Hepatocyte (in vitro differentiated cells): ENCODE measurements at places on chromosomes 11 and 22. TPM values are rescaled to one million over a fixed set of nuclear protein-coding genes. Genes with fewer than 3 reads are reported as not detected.
A peak's percentile ranks its signal among the peaks of the same experiment; 100 is the strongest.

DNA sequence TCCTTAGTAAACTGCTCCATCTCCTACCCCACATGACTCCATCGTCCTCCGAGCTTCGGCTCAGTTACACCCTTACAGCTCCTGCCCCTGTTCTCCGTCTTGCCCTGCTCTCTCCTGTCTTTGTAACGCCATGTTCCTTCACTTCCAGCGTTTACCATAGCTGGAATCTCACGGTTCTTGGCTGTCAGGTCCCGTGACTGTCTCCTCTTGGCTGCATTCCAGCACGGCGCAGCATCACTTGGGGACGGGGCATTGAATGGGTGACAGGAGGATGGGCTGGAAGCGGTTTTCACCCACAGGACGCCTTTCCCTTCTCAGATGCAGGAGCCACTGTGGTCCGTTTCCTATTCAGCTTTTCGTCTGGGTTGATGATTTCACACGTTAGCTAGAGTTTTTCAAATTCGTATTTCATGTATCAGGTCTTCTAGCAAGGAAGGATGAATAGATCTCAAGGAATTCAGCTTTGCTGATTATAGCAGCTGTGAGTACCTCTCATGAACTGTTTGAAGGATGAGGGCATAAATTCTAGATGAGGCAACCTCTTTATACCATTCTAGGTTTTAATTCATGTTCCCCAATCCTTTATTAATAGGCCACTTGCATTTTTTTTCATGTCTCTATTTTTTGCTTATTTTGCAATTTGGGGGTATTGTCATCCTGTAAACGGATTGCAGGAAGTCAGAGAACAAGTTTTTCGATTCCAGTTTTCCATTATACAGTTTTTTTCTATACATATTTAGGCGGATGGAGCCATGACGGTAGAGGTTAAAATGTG, 29.1 kb downstream of the ZBED4 start:
- H3K27me3 ChIP-seq: no peaks in the 10 kb centered on the region
- H3K36me3 ChIP-seq: no peaks in the 10 kb centered on the region
- no peaks in the 10 kb centered on the region for H3K4me1 ChIP-seq

DNA sequence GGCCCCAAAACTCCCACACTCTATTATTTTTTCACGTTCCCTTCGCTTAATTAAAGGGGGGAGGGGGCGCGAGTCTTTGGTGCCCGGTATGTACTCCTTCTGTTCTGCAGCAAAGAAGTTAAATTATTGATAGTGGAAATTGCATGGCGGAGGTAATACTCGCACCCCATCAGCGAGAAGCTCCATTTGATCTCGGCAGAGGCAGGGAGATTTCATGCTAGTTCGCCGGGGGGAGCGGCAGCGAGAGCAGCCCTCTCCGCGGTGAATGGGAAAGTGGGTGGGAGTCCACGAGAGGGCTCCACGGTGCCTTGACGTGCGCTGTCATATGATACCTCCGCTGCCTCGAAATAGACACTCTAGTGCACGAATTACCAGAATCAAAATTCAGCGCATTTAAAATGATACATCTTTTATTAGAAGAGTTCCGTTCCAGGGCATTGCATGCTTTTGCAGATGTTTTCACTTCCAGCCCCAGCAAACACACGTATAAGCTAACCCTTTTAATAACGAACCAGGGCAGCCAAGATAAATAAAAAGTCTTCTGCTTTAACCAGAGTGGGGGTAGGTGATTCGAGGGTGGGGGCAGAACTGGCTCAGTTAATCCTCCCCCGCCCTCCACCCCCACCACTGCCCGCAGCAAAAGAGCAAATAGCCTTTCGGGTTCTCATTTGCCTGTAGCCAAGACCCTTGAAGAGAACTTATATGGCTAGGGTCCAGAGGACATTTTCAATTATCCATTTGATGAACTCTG, 1.3 kb upstream of the BDNF start:
- peak overlapping the region; percentile 33 for H3K27ac ChIP-seq
- peaks cover 25% of the 10 kb centered on the region for H3K27me3 ChIP-seq
- no peaks in the 10 kb centered on the region for H3K36me3 ChIP-seq
- peak; percentile 59 for DNase-seq

- no peaks in the 10 kb centered on the region for H3K27me3 ChIP-seq
- H3K36me3 ChIP-seq: no peaks in the 10 kb centered on the region
- H3K4me3 ChIP-seq: no peak overlapping the region
- no peak for DNase-seq
These were observed 80.9 kb downstream of the TIMP3 start for GRCh38 chr22:32882360-32882755.

Gene L3MBTL2
- polyA plus RNA-seq: 12.1 and 16.3 TPM in 2 replicates

DNA sequence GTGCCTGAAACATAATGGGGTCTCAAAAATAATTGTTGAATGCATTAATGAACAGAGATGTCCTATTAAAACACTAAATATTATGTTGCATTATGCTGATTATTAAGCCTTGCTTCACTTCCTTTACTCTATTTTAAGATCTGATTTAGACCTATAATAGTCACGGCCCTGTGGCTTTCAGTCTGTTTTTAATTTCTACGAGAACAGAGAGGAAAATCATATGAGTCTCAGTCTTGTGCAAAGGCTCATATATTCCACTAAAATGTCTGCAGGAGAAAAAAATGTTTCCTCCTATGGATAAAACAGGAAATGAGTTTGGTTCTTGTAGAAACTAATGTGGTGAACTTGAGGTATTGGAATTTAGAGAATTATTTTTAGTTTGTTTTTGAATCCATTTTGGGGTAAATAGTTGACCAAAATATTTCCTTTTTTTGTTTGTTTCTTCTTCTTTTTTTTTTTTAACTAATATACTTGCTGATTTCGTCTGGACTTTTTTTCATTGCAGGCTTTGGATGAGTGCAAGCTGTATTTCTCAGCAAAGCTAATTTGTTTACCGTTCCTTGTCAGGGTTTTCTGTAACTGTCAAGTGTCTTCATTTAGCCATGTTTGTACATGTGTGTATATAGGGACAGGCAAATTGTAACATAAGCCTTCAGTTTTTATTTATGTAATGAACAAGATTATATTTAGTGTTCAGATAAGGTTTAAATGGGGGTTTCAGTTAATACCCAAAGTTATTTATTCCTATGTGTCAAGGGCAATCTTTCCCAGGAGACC, 139.1 kb upstream of the DDI1 start:
- no peaks in the 10 kb centered on the region for H3K27me3 ChIP-seq
- H3K4me1 ChIP-seq: no peaks in the 10 kb centered on the region
- H3K36me3 ChIP-seq: no peaks in the 10 kb centered on the region

- no peaks in the 10 kb centered on the region for H3K36me3 ChIP-seq
- peak overlapping the region; percentile 38 for H3K27ac ChIP-seq
- no peaks in the 10 kb centered on the region for H3K27me3 ChIP-seq
- no peak overlapping the region for H3K4me3 ChIP-seq
These were observed 62.9 kb upstream of the CARD18 start for GRCh38 chr11:105202422-105202821.

Gene KCNK4
- not detected in 2 replicates for polyA plus RNA-seq

Gene OR4S1
- polyA plus RNA-seq: not detected in 2 replicates

DNA sequence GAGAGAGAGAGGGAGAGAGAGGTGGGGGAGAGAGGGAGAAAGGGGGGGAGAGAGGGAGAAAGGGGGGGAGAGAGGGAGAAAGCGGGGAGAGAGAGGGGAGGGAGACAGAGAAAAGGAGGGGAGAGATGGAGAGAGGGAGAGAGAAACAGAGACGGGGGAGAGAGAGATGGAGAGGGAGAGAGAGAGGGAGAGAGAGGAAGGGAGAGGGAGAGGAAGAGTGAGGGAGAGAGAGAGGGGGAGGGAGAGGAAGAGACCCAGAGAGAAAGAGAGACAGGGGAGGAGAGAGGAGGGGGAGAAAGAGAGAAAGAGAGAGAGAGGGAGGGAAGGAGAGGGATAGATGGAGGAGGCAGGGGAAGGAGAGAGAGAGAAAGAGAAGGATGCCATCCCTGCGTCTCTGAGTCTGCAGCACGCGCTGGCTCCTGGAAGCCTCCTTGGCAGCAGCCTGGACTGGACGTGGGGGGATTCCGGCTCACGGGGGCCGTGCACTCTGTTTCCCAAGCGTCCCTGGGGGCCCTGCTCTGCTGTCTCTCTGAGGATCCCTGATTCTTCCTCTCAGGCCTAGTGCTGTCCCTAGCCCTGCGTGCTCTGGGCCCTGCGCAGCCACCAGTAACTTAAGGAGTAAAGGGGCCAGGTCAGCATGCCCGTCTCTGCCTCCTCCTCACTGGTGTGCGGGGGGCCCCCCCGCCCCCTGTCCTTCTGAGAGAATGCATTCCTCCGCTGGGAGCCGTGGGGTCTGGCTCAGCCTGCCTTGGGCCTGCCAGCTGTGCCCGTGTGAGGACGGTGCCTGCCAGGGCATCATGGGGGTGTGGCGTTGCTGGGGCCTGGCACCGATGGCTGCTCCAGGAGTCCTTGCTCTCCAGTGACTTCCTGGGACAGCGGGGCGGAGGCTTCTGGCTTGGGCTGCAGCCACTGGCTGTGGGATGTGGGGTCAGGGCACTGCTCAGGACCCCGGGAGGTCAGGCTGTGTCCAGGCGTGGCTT, 429.5 kb downstream of the TBC1D22A start:
- no peak overlapping the region for H3K27ac ChIP-seq
- H3K36me3 ChIP-seq: no peaks in the 10 kb centered on the region
- no peak overlapping the region for H3K4me3 ChIP-seq
- no peaks in the 10 kb centered on the region for H3K4me1 ChIP-seq
- DNase-seq: no peak

- H3K4me3 ChIP-seq: no peak overlapping the region
- DNase-seq: peak; percentile 3
- peaks cover 4% of the 10 kb centered on the region for H3K4me1 ChIP-seq
- no peaks in the 10 kb centered on the region for H3K36me3 ChIP-seq
- H3K27me3 ChIP-seq: no peaks in the 10 kb centered on the region
- no peak overlapping the region for H3K27ac ChIP-seq
These were observed 26.0 kb downstream of the CELSR1 start for GRCh38 chr22:46511151-46512038.

- DNase-seq: no peak
- no peak overlapping the region for H3K27ac ChIP-seq
- H3K4me1 ChIP-seq: peaks cover 15% of the 10 kb centered on the region
- no peaks in the 10 kb centered on the region for H3K36me3 ChIP-seq
These were observed 977 bp upstream of the KCNJ5 start for GRCh38 chr11:128890216-128890542.

- peaks cover 6% of the 10 kb centered on the region for H3K4me1 ChIP-seq
- H3K36me3 ChIP-seq: no peaks in the 10 kb centered on the region
- DNase-seq: no peak
- H3K27ac ChIP-seq: no peak overlapping the region
- H3K27me3 ChIP-seq: peaks cover 72% of the 10 kb centered on the region
These were observed 4.3 kb downstream of the RTN4RL2 start for GRCh38 chr11:57464539-57465181.

Gene ANO1
- 4.7 and 6.2 TPM in 2 replicates for polyA plus RNA-seq

GRCh38 chr11:16252373-16252772, 104.0 kb downstream of the SOX6 start:
- H3K4me3 ChIP-seq: no peak overlapping the region
- H3K27ac ChIP-seq: no peak overlapping the region
- H3K27me3 ChIP-seq: no peaks in the 10 kb centered on the region
- H3K36me3 ChIP-seq: no peaks in the 10 kb centered on the region
- DNase-seq: peak; percentile 19

GRCh38 chr11:118485273-118485672, 42.0 kb upstream of the TTC36 start:
- no peaks in the 10 kb centered on the region for H3K36me3 ChIP-seq
- H3K27me3 ChIP-seq: no peaks in the 10 kb centered on the region
- DNase-seq: no peak
- H3K4me1 ChIP-seq: no peaks in the 10 kb centered on the region
- no peak overlapping the region for H3K4me3 ChIP-seq

Gene ACR
- polyA plus RNA-seq: not detected in 2 replicates

Gene ACRV1
- polyA plus RNA-seq: 0.08 TPM in 1 of 2 replicates, not detected in the other
